ENCODE measurements at places on chromosomes 2 and 18. TPM values are rescaled to one million over a fixed set of nuclear protein-coding genes. Genes with fewer than 3 reads are reported as not detected.

IL1F10 gene
- not detected for total RNA-seq

NEU2 gene
- not detected for total RNA-seq

PID1 gene
- total RNA-seq: 50.2 TPM

SERPINB7 gene
- total RNA-seq: 31.5 TPM

ATAD2B gene
- 13.4 TPM for total RNA-seq

ERFE gene
- total RNA-seq: 0.65 TPM

Data from smooth muscle cell of the umbilical artery (primary cell).